Stomach (tissue), 19 donors: ENCODE measurements at places on chromosomes 4 and X. TPM values are rescaled to one million over a fixed set of nuclear protein-coding genes. Genes with fewer than 3 reads are reported as not detected.
A peak's percentile ranks its signal among the peaks of the same experiment; 100 is the strongest.

The CD38 gene
- total RNA-seq: 4.0 TPM

The BEND4 gene
- total RNA-seq: not detected

The PRRG3 gene
- total RNA-seq: not detected

The POU3F4 gene
- not detected for total RNA-seq

The SMIM9 gene
- not detected for total RNA-seq

The GABRG1 gene
- not detected for total RNA-seq

The PABPC5 gene
- 0.87 TPM for total RNA-seq

The ATP1B4 gene
- not detected for total RNA-seq

GRCh38 chr4:11408233-11408967, 20.3 kb downstream of the HS3ST1 start:
- DNase-seq: no peak

DNA sequence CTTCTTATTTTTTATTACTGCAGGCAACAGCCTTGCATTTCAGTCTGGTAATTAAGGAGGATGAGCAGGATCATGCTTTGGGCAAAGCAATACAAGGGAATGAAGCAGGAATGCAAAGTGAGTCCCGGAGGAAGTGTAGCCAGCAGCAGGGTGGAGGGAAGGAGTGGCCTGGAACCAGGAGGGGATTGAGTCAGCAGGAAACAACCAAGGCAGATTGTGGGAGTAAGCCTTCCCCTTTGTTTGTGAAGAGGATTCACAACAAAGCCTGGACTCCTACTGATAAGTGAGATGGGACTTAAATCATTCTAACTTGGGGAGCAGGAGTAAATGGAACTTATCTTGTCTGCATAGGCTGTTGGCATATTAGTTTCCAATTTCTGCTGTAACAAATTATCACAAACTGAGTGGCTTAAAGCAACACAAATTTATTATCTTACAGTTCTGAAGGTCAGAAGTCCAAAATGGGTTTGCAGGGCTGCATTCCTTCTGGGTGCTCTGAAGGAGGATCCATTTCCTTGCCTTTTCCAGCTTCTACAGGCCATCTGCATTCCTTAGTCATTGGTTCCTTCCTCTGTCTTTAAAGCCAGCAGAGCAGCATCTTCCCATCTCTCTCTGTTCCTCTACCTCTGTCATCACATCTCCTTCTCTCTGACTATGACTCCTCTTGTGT, 93.2 kb upstream of the AP1S2 start:
- peak; percentile 12 for DNase-seq

DNA sequence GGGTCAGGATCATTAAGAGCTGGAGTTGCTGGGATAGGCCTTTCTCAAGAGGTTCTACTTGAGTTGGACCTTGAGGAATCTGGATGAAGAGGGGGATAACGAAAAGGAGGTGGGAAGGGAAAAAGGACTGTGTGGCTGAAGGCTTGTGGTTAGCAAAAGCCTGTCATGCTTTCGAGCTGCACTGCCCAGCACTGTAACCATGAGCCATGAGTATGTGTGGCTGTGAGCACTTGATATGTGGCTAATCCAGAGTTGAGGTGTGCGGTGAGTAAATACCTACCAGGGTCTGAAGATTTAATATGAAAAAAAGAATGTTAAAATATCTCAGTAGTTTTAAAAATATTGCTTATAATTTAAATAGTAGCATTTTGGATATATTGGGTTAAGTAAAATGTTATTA, 11.4 kb downstream of the TMEM165 start:
- DNase-seq: no peak

DNA sequence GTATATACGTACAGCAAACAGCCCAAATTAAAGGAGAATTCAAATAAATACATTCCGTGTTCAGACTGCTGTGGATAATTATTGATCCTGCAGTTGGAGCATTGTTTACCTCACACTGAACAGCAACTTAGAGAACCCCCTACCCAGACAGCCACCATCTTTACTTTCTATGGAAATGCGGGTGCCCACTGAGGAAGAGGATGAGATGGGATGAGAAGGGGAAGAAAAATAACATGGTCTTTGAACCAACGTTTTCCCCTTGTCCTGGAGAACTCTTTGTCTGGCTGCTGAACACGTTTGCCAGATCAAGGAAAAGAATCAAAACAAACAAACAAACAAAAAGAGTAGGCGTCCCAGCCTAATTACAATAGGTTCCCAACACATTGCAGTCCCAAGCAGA, 1.5 kb downstream of the TSPAN5 start:
- DNase-seq: no peak

DNA sequence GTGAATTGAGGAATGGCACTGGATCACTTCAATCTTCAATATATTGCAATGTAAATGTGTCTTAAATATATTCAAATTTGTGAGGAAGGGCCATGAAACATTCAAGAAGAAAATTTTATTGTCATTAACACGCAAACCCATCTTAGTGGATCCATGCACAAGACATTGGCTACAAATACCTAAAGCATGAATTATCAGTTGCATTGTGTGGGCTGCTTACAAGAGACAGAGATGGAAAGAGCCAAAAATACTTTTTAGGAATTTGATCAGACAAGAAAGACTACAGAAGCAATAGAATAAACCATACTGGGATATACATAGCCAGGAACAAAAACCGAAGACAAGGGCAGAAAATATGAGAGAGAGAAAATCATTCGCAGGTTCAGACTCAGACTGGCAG, 616.2 kb upstream of the GRIA3 start:
- DNase-seq: no peak

- DNase-seq: peak; percentile 97
Measured at GRCh38 chrX:131792789-131793462, 230.2 kb upstream of the STK26 start.

- DNase-seq: no peak
Measured at GRCh38 chr4:83316459-83317165, 18.0 kb downstream of the HPSE start.

DNA sequence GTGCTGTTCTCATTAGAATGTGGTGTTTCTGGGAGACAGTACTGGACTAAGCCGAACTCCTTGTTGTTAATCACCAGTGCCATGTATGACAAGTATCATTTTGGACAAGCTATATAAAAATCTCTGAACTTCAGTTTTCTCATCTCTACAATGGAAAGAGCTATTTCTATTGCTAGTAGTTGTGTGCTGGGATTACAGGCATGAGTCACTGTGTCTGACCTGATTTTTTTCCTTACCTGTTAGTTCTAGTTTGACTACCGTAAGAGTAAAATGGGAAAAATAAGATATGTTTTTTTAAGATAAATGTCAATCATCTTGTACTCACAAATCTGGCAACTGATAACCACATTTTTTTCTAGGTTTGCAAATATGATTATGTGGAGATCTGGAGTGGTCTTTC, 192.3 kb downstream of the TLL1 start:
- no peak for DNase-seq

- DNase-seq: no peak
Measured at GRCh38 chrX:131067216-131067615, 9.1 kb downstream of the ARHGAP36 start.

DNA sequence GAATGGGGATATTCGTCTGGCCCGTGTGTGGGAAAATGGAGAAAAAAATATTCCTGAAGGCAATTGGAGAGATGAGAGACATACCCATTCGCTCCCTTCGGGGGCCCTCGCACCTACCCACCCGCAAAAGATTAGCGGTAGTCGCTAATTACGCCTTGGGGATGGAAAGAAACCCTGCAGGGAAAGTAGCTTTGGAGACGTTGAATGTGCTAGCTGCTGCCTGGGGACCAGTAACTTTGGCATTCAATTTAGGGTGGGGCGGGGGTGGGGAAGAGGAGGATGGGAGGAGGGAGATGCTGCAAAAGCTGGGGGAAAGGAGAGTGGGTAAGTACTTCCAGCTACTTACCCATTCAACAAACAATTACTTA, 407 bp upstream of the ZC4H2 start:
- no peak for DNase-seq

DNA sequence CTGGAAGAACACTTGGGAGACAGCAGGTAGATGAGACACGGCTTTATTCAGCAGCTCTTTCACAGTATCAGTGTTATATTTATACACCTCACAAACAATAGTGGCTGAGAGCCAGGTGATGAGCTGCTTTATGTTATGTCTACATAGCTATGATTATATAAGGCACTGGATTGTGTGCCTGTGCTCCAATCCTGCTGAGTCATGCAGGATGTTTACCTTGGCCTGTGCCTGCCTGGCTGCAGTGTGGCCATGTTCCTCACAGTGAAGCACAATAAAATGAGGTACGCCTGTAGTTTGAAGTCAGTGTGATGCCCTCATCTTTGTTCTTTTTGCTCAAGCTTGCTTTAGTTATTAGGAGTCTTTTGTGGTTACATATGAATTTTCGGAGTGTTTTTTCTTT, 31.3 kb downstream of the CXCL13 start:
- peak; percentile 45 for DNase-seq

GRCh38 chr4:31442236-31442635, 722.1 kb downstream of the PCDH7 start:
- no peak for DNase-seq
